ENCODE measurements at places on chromosomes 6 and 20.

DNA sequence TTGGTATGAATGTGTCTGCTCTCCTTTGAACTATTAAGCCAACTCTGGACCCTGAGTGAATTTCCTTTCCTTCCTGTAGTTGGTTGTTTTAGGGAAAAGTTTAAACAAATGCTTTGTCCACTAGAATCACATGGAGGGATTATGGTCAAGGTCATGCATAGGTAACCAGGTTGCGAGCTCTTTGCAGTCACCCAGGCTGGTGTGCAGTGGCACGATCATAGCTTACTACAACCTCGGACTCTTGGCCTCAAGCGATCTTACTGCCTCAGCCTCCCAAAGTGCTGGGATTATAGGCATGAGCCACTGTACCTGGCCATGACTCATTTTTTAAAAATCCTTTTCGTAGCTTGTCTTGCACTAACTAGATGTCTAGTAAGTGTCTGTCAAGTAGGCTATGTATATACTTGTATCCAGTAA, 88.0 kb upstream of the SOX4 start:
- no peak for DNase-seq

DNA sequence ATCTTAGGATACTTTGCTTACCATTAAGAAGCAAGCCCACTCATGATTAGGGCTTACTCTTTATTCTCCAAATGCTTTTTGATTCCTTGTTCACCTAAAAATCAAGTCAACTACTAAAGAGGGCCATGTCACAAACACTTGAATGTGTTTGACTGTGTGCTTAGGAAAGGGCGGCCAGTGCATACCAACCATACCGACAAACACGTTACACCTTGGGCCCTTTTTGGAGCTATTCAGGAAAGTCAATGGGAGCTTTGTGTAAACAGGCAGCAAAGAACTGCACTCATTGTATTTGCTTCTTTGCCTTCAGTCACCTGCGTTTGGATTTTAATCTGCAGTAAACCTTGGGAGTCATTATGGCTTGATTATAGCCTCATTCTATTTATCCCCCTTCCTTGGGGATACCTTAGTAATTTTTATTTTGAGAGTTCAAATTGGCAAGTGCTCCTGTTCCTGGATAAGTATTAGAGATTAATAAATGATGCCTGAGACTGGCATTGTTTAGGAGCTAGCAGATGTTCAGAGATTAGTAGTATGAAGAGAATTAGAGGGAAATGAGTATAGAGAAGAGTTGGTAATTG, 102.6 kb upstream of the HDGFL1 start:
- DNase-seq, result no peak

- DNase-seq, result no peak
Observed at GRCh38 chr20:32024683-32025295, 14.6 kb downstream of the CCM2L start.

GRCh38 chr20:58405504-58406291, 16.7 kb downstream of the VAPB start:
- DNase-seq, result no peak

DNA sequence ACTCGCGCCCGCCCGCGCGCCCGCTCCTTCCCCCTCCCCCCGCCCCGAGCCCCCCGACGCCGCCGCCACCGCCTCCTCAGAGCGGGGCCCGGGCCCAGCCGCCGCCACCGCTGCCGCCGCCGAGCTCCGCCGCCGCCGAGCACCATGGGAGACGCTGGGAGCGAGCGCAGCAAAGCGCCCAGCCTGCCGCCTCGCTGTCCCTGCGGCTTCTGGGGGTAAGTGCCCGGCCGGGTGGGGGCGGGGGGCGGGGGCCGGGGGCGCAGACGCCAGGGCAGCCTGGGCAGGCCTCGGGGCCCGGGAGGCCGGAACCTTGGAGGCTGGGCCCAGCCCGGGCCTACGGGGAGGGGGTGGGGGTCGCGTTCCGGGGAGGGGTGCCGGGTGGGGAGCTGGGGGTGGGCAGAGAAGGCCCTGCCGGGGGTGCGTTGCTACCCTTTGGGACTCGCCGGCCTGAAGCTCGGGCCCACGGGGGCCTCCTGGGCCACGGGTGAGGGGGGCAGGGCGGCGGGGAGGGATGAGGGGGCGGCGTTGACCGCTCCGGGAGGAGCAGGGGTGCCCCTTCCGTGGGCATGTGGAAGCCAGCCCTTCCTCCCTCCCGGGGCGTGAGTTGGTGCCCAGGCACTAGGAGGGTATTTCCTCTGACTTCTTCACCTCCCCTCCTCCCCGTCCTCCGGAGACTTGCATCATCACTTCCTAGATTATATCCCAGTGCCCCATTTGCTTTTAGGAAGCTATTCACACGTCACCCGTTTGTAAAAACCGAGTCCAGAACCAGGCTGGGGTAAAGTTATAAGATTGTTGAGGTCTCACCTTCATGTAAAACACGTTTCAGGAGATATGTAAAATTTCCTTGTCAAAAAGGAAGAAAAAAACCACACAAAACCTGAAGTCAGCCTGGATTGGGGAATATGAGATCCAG, 533 bp downstream of the ZFAND3 start:
- peak; percentile 68 for DNase-seq

- no peak for DNase-seq
Observed at GRCh38 chr6:141261016-141261671, 871.6 kb upstream of the GJE1 start.

DNA sequence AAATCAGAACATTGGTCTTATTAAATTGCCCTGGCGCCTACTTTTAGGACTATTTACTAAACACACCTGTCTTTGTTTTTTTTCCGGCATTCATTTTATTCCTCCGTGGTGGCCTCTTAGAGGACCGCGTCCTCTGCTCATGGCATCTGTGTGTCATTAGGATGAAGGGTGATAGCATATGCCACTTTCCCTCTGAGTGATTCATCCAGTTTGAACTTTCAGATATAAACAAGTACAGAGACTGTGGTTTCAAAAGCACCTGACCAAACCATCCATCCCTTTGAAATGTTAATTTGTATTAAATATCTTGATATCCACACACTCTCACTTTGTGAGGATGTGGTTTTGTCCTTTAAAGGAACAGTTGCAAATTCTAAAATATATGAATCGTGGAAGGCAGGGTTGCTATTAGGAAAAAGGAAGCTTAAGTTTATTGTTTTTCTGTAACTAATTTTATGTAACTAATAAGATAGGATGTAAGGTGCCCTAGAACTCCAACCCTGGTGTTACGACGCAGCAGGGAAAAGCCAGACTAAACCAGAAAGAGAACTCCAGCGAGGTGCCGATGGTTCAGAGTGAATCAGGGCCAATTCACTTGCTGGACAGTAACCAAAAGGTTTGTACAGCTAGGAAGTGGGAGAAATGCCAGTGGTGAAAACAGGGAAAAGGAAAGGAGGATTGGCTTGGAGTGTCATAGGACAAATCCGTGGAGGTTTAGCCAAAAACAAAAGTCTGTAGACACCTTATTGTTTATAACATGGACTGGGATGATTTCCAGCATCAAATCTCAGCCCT, 98.7 kb downstream of the SHLD1 start:
- peak; percentile 16 for DNase-seq

DNA sequence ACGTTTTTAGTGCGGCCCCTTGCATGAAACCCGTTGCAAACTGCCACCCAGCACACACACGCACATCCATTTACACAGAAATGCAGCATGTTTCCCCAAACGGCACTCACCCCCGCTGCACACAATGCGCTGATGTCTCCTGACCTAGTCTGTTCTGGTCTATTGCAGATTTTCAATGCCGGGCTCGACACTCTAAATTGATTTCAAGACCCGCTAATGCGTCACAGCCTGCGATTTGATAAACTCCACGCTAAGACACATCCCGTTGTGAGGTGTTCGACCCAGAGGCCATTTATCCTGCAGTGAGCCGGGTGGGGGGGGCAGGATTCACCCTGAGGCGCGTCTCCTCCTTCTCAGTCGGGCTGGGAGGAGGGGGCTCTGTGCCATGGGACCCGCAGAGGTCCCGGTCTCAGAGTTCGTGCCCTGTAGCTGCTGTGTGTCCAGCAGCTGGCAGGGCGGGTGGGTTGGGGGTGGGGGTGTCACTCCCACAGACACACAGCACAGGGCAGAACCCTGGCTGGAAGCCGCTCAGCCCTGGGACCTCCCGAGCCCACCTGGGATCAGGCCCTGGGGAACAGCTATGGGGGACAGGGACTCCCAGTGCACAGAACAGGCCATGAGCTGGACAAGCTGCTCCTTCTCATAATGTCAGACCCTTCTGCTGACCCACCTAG, 367.9 kb downstream of the PREX1 start:
- no peak for DNase-seq

DNA sequence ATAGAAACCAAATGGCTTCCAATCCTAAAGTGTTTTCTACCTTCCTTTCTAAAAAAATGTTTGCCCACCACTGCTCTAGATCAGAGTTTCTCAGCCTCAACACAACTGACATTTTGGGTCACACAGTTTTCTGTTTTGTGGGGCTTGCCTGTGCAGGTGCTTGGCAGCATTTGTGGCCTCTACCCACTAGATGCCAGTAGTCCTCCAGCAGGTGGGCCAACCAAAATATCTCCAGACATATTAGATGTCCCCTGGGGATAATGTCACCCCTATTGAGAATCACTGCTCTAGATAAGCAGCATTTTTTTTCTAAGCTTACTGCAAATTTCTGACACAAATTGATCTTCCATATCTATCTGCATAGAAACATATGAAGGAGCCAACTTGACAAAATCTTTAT, 26.3 kb upstream of the EPM2A start:
- DNase-seq, result no peak

GRCh38 chr6:26329763-26330511, 35.1 kb upstream of the BTN3A2 start:
- peak; percentile 21 for DNase-seq

DNA sequence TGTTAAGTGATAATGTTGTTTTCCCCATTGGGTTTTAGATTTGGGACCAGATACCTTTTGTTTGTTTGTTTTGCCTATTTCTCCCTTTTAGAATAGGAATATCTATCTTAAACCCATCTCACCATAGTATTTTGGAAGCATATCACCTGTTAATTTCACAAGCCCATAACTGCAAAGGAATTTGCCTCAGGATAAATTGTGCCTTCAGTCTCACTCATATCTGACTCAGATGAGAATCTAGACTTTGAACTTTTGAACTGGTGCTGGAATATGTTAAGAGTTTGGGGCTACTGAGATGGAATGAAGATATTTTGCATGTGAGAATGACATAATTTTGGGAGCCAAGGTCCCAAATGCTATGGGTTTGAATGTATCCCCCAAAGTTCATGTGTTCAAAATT, 607.4 kb downstream of the HACE1 start:
- no peak for DNase-seq

- peak; percentile 56 for DNase-seq
Observed at GRCh38 chr20:47276851-47277534, 79.5 kb downstream of the ZMYND8 start.

GRCh38 chr20:32179934-32180333, 27.6 kb downstream of the PLAGL2 start:
- no peak for DNase-seq

DNA sequence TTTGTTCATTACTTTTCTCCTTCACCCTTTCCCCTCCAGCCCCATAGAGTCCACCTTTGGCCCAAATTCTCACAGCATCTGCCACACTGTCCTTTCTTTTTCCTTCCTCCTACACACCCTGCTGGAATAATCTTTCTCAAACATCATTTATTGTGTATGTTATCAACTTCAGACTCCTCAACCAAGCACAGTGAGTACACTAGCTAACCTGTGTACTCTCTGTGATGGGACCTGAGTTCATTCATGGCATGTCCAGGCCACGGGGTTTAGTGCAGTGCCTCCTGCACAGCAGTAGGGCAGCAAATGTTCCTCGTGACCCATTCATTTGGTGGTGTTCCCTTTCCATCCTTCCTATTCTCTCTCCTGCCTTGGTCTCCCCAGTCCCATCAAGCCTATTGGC, 7.1 kb upstream of the ARMC12 start:
- DNase-seq, result no peak

DNA sequence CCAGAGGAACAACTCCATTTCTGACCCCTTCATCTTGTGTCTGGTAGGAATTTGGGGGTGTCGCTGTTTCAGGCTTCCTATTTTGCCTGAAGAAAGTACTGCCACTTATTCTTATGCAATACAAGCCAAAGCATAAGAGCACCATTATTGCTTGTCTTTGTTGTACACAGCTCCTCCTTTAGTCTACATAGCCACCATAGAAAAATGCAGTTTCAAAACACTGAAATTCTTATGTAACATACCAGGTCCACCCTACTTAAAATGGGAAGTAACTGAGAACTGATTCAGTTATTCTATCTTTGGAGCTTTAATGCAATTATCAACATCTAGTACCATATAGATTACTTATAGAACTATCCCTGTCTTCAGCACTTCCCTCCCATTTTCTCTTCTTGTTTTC, 255.5 kb downstream of the ARHGAP18 start:
- DNase-seq, result no peak

- DNase-seq, result no peak
Observed at GRCh38 chr20:7302250-7302649, 534.8 kb downstream of the BMP2 start.

DNA sequence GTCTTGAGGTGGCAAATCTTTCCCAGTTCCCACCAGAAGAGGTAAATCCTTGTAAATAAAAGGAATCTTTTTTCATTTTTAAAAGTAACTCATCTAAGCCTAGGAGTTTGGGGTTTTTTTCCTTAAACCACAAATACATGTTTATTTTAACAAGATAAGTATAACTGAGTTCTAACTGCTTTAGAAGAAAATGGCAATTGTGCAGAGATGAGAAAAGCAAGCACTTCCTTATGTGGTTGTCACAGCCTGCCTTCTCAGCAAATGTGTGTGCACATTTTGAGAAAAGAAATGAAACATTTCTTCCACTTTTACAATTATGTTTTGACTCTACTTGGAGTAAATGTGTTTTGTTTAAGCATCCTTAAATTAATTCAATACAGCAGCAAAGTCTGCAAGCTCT, 17.7 kb downstream of the HCK start:
- no peak for DNase-seq

DNA sequence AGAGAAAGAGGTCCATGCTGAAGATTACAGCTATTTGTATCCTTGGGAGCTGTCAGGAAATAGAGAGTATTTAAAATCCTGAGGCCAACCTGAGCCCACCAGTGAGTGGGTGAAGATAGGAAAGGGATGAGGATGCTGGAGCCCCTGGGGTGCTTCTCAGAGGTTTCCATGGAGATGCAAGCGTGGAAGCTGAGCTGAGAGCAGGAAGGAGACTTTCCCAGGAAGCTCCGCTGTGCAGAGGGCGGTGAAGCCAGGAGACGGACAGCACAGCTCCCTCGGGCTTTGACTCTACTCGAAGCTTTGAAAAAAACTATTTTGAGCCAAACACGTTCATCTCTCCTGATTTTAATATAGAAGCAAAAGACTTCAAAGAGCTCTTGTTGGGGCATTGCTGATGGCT, 222.1 kb downstream of the SMOC2 start:
- DNase-seq, result no peak

Measured in GM03348 (cell line).